ENCODE measurements at places on chromosomes 13 and 19.
A peak's percentile ranks its signal among the peaks of the same experiment; 100 is the strongest.

DNA sequence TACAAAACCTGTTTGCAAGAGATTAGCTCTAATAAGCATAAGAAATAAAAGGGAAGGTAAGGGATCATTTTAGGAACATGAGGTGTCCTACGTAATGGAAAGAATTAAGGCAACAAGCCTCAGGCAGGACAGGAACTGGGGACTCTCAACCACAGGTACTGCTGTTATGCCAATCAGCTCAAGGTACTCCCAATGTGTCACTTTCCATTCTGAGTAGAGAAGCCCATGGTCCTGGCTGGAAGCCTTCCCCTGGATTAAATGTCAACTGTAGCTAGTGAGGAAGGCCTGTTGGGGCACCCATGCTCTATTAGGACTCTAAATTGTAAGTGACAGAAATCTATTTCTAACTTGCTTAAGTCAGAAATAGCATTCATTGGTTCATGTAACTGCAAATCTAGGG, 134.6 kb downstream of the DPF1 start:
- DNase-seq = no peak

DNA sequence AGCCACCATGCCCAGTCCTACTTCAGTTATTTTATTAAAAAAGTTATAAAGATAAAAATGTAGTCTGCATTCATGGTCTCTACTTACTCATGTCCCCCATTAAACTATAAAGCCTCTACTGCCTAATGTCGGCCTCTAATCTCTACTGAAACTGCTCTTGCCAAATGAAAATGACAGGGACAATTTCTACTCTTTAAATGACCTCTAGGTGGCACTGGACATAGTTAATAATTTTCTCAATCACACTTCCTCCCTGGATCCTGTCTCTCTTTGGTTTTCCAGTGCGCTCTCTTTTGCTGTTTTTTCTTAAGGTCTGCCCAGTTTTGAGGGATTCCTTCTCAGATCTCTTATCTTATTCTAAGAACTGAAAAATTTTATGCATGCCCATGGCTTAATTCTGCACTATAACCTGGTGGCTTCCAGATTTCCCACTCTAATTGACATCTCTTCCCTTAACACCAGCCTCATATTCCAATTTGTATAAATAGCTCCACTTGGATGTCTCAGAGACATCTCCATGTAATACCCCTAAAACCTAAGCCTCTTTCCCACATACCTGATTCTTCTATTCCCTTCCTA, 54.3 kb downstream of the MTMR6 start:
- no peak for DNase-seq

DNA sequence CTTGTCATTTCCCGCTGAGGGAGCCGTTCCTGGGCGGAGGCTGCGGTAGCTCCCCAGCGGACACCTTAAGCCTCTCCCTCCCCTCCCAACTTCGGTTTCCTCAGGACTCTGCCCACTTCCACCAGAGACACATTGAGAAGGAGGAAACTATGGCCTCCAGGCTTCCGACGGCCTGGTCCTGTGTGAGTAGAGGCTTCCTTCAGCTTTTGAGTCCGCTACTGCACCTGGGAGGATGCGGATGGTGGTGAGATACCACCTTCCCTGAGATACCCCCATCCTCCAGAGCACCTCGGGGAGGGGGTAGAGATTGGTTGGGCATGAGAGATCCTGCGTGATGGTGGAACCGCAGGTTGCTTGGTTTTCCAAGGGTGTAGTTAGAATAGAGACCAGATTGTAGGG, 955 bp downstream of the ZNF274 start:
- no peak for DNase-seq

- no peak for DNase-seq
Measured at GRCh38 chr19:44755219-44755618, 6.7 kb downstream of the BCL3 start.

GRCh38 chr19:56217039-56217949, 15.2 kb downstream of the ZSCAN5C start:
- DNase-seq = no peak

- no peak for DNase-seq
Measured at GRCh38 chr19:41548954-41549688, 26.8 kb upstream of the CEACAM21 start.

GRCh38 chr19:31602548-31602947, 253.3 kb upstream of the TSHZ3 start:
- no peak for DNase-seq

DNA sequence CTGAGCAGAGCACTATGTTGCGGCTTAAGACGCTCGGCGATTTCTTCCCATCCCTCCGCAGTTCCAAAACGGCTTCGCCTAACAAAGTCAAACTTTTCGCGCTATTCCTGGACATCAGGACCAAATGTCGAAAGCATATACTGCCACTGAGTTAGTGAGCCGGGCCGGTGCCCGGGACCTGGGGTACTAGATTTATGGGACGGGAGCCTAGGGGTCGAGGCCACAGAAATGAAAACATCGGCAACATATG, 699 bp downstream of the RCBTB2 start:
- no peak for DNase-seq

GRCh38 chr13:21043898-21044297, 17.5 kb downstream of the LATS2 start:
- no peak for DNase-seq

GRCh38 chr13:56988543-56988942, 152.2 kb upstream of the PRR20A start:
- no peak for DNase-seq

DNA sequence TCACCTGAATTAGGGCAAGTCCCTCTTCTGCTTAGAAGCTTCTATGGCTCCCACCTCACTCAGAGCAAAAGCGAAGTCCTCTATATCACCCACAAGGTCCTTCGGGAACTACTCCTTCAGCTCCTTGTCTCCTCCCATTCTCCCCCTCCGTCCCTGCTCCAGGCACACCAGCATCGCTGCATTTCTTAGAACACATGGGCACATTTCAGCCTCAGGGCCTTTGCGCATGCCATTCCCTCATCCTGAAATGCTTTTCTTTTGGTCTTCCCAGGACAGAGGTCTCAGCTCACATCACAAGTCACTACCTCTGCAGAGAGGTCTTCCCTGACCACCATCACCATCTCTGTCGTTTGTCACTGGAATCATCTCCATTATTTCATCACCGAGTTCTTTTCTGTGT, 4.0 kb downstream of the S1PR5 start:
- DNase-seq = no peak

GRCh38 chr13:113650275-113650674, 7.7 kb downstream of the ATP4B start:
- peak; percentile 45 for DNase-seq

- no peak for DNase-seq
Measured at GRCh38 chr19:49837009-49837310, 14.0 kb upstream of the PTOV1 start.

DNA sequence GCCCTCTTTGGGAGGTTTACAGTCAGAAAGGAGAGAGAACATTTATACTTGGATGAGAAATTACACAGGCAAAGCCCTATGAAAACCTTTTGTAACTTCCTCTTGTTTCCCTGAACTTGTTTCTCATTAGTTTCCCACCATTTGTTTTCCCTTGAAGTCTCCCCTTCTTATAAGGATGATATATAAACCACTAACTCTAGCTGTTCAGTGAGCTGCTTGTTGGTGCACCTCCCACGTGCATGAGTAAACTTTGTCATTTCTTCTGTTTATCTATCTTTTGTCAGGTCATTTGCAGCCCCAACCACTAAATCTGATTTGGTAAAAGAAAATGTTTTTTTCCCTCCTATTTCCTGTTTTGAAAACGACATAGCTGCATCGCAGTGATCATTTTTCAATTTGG, 919.9 kb downstream of the SLITRK1 start:
- no peak for DNase-seq

DNA sequence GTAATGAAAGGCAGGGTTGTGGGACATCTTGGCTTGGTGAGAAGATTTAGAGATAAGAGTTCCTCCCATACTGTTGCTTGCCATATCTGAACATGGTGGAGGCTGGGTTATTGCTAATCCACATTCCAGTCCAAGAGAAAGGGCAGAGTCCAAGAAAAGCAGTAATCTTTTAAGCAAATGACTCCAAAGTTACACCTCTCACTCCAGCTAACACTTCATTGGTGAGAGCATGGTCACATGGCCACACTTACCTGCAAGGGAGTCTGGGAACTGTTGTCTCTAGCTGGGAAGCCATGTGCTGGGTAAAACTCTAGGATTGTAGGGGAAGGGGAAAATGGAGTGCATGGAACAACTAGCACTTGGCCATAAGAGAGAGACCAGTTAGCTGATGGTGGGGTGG, 5.6 kb downstream of the C19orf81 start:
- DNase-seq = no peak

- DNase-seq = no peak
Measured at GRCh38 chr13:81393721-81394120, 1052.8 kb upstream of the SPRY2 start.

DNA sequence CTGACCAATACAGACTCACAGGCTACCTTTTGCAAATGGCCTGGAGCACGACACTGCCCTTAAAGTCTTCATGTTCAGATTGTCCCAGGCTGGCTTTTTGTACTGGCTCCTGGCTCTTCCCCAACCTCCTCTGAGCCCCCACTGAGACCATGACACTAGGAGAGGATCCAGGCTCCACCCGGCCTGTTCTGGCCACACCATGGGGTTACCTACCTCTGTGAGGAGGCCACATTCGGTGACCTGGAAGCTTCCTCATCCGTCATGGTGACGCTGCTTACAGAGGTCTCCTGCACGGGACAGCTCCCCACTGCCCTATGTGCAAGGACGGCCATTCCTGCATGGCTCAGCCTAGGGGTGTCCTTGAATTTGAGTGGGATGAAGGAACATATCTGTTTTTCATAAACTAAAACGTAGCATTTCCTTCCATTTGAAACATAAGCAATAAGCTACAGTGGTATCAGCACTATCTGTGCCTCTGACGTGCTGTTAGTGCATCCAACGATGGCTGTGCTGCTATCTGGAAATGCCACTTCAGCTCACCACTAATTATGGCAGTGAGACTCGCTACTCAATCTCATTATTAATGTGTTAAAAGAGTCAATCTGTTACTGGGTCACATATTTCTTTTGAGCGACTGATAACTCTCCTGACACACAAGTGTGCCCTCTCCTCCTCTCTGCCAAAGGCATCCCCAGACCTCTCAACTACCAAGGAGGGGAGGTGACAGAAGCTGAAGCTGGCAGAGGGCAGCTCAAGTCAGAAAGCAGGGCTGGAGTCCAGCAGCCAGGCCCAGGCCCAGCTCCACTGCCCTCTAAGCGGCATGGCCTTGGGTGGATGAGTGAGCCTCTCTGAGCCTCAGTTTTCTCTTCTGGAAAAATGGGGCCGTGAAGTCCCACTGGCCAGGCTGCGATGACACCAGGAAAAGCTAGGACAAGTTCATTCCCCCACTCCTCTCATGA, 29.6 kb downstream of the ELL start:
- DNase-seq = no peak

DNA sequence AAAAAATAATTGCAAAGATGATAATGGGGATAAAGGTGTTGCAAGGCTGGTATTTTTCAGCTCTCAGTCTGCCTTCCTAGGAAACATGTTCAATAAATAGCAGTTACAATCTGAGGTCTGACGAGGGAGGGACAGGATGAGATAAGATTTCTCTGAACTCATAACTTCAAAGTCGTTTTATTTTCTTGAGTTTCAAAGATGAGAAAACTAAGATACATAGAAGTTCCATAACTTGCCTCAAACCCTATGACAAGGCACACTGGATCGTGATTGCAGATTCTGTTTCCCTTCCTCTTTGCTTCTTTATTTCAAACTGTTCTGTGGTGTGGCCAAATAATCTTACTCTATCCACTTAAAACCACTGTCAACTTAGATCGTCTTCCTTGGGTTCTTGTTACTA, 327.2 kb downstream of the GPC5 start:
- no peak for DNase-seq

DNA sequence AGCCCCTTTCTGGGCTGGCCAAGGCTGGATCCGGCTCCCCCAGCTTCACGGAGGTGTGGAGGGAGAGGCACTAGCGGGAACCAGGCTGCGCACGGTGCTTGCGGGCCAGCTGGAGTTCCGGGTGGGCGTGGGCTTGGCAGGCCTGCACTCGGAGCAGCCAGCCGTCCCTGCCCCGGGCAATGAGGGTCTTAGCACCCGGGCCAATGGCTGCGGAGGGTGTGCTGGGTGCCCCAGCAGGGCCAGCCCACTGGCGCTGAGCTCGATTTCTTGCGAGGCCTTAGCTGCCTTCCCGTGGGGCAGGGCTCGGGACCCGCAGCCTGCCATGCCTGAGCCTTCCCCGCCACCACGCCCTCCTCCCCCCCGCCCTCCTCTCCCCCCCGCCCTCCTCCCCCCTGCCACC, 2.6 kb upstream of the ZNF559 start:
- no peak for DNase-seq

DNA sequence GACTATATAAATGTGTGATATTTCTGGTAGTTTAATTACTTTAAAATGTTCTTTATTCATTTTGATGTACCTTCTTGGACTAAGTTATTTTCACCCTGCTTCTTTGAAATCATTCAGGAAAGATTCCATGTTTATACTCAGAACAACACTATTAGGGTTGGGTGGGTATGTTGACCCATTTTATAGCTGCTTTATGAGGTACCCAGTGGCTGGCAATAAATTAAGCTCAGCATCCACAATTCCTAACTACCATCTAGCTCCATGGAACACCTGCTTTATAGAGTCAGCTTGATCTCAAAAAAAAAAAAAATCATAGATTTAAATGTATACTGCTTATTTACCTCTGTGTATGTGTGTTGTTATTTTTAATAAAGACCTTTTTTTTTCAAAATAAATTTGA, 78.9 kb upstream of the ZNF91 start:
- no peak for DNase-seq

DNA sequence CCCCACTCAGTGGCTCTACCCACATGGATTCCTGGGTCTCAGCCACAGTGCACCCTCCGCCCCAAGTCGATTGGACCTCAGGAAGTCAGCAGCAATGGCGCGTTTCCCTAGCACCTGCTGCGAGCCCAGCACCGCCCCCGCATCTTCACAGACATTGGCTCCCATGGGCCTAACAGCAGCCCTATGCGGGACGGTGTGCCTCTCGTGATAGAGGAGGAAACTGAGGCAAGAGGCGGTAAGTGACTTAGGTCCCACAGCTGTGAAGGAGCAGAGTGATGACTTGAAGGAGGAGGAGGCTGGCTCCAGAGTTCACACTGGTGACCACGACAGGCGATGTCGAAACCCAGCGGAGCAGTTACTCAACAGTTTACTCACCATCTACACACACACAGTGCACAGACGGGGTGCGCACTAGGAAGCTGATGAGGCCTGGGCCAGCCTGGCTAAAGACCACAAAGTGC, 104.5 kb upstream of the SOX1 start:
- no peak for DNase-seq

GRCh38 chr19:28466107-28467045, 746.6 kb downstream of the UQCRFS1 start:
- DNase-seq = peak; percentile 36
